Activated T-helper 1 cell treated with anti-CD3 and anti-CD28 coated beads, Interleukin-2, amount 50 U/mL, for 16 hours (primary cell): ENCODE measurements at places on chromosomes 3 and 15.

GRCh38 chr15:32669896-32670611 is 28.5 kb downstream of the SCG5 start:
- no peak for DNase-seq

GRCh38 chr3:38739931-38740330 is 76.1 kb downstream of the SCN10A start:
- no peak for DNase-seq

GRCh38 chr3:179292450-179292849 is 30.4 kb upstream of the ZNF639 start:
- DNase-seq, result no peak

DNA sequence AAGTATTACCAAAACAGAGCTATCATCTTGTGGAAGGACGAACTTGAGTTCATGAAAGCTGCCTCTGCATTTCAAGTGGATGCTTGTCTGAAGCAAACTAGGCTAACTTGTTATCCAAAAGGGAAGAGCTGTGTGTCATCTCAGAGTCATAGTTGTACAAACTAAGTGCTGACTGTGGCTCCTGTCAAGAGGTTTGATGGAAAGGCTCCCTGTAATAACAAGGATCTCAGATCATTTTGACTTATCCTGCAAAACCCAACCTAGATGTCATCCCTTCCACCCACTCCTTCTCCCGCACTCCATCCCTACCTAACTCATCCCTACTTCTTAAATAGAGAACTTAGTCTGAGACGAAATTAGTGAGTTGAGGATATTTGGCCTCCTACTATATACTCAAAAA is 110.8 kb downstream of the NR2E3 start:
- DNase-seq, result no peak

- DNase-seq, result no peak
Measured at GRCh38 chr3:187520027-187520945, 149.9 kb downstream of the SST start.
